T-helper 17 cell (primary cell): ENCODE measurements at places on chromosomes 2 and 18.

DNA sequence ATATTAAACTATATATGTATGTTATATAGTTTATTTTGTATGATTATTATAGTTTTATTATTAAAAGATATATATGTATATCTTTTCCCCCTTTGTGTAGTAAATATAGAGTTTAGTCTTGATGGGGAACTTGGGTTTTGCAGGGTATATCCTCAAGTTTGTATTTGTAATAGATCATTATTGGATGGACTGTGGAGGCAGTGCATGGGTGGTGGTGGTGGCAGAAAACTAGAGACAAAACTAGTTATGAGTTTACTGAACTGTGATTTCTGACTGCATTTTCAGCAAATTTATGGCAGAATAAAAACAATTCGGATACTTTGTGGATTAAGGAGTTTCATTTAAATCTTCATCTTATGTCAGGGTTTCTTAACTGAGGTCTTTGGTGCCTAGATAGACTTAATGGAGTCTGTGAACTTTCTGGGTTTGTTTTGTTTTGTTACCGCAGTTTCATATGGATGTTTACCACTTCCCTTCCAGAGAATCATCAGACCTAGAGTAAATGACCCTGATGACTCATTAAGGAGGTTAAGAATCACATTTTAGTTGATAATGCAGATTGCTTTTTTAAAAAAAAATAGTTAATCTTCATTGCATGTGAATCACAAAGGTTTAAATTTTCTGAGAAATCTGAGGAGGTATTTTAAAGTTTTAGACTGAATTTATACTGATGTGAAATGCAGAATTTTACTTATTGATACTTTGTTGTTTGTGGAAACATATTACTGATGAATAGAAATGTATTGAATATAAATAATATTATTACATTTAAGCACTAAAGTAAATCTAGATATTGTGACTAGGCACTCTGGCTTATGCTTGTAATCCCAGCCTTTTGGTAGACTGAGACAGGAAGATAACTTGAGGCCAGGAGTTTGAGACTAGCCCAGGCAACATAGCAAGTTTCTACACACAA is 14.5 kb downstream of the EPC2 start:
- peak overlapping the region; percentile 86 for H3K27ac ChIP-seq
- H3K36me3 ChIP-seq: no peaks in the 10 kb centered on the region
- peaks cover 37% of the 10 kb centered on the region for H3K4me1 ChIP-seq
- H3K27me3 ChIP-seq: no peaks in the 10 kb centered on the region
- no peak for DNase-seq

GRCh38 chr2:204986641-204987040 is 441.4 kb downstream of the PARD3B start:
- no peak for DNase-seq
- H3K27me3 ChIP-seq: no peaks in the 10 kb centered on the region
- H3K4me1 ChIP-seq: peaks cover 10% of the 10 kb centered on the region
- no peaks in the 10 kb centered on the region for H3K36me3 ChIP-seq
- no peak overlapping the region for H3K4me3 ChIP-seq

DNA sequence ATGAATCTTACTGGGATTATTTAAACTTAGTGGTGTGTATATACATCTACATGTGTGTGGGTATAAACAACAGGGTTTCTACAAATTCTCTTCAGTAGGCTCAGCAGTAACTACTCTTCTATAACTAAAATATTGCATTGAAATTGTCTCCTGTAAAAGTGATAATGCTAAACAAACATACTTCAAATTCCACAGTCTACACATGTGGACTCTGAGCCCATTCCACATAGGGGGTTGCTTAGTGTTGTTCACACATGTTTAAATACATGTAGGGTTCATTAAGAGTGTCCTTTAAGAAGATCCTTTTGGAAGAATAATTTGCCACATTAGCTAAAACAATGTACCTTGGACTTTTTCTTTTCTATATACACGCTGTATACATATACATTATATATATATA is 152.8 kb upstream of the VRK2 start:
- H3K4me1 ChIP-seq: peaks cover 2% of the 10 kb centered on the region
- DNase-seq: no peak
- H3K4me3 ChIP-seq: no peak overlapping the region

GRCh38 chr18:48875942-48876511 is 74.7 kb downstream of the SMAD7 start:
- no peaks in the 10 kb centered on the region for H3K36me3 ChIP-seq
- DNase-seq: no peak
- H3K4me3 ChIP-seq: no peak overlapping the region
- H3K27ac ChIP-seq: no peak overlapping the region
- H3K27me3 ChIP-seq: peaks cover 5% of the 10 kb centered on the region

- no peak overlapping the region for H3K4me3 ChIP-seq
- DNase-seq: no peak
- H3K27me3 ChIP-seq: no peaks in the 10 kb centered on the region
- peak overlapping the region; percentile 11 for H3K27ac ChIP-seq
- peaks cover 13% of the 10 kb centered on the region for H3K4me1 ChIP-seq
- H3K36me3 ChIP-seq: peaks cover 4% of the 10 kb centered on the region
Measured at GRCh38 chr2:231161252-231161839, 36.5 kb upstream of the HTR2B start.

GRCh38 chr18:59820663-59821062 is 79.1 kb upstream of the PMAIP1 start:
- H3K4me1 ChIP-seq: no peaks in the 10 kb centered on the region
- H3K4me3 ChIP-seq: no peak overlapping the region
- H3K36me3 ChIP-seq: no peaks in the 10 kb centered on the region
- no peak overlapping the region for H3K27ac ChIP-seq
- DNase-seq: no peak
- H3K27me3 ChIP-seq: peaks cover 23% of the 10 kb centered on the region

GRCh38 chr2:172496160-172496608 is 59.7 kb upstream of the PDK1 start:
- peaks cover 29% of the 10 kb centered on the region for H3K4me1 ChIP-seq
- peak overlapping the region; percentile 91 for H3K27ac ChIP-seq
- H3K27me3 ChIP-seq: no peaks in the 10 kb centered on the region
- peaks cover 2% of the 10 kb centered on the region for H3K36me3 ChIP-seq
- DNase-seq: no peak
- H3K4me3 ChIP-seq: peak overlapping the region; percentile 67

- H3K4me3 ChIP-seq: no peak overlapping the region
- peaks cover 6% of the 10 kb centered on the region for H3K27me3 ChIP-seq
Measured at GRCh38 chr2:84417453-84418145, 41.5 kb downstream of the SUCLG1 start.

DNA sequence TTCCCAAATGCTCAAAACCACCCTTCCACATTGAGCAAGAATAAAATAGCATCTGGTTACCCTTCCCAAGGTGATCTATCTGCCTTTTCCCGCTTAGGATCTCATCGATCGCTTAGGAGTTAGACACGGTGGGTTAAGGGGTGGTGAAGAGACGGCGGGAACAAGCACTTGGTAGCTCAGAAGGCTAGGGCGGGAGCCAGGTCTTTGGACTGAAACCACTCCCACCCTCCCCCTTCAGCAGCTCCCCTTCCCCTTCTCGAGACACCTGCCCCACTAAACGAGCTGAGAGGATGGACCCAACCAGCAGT is 513 bp downstream of the THOC1 start:
- H3K27ac ChIP-seq: peak overlapping the region; percentile 100
- H3K36me3 ChIP-seq: peaks cover 9% of the 10 kb centered on the region
- no peak for DNase-seq
- H3K4me3 ChIP-seq: peak overlapping the region; percentile 99
- no peaks in the 10 kb centered on the region for H3K27me3 ChIP-seq

GRCh38 chr2:43184339-43184895 is 42.0 kb downstream of the ZFP36L2 start:
- H3K27me3 ChIP-seq: no peaks in the 10 kb centered on the region
- H3K27ac ChIP-seq: peak overlapping the region; percentile 93
- no peak for DNase-seq
- H3K36me3 ChIP-seq: peaks cover 3% of the 10 kb centered on the region
- H3K4me3 ChIP-seq: peak overlapping the region; percentile 77

GRCh38 chr2:69983392-69983966 is 22.0 kb upstream of the ASPRV1 start:
- H3K27ac ChIP-seq: peak overlapping the region; percentile 37
- H3K4me3 ChIP-seq: no peak overlapping the region
- DNase-seq: no peak
- H3K27me3 ChIP-seq: no peaks in the 10 kb centered on the region

DNA sequence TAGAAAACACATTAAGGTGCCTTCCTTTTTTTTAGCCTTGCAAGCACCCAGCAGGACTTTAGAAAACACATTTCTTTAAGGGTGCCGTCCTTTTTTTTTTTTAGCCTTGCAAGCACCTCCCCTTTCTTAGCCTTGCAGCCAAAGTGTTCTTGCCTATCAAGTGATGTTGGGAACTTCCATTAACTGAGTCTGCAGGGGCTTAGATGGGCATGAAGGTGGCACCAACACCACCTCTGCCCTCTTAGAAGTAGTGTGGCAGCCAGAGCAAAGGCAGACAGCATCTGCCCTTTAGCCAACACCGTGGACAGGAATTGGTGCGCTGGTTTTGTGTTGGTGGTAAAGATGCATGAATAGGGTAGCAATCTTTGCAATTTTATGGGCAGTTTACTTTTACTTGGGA is 211.6 kb upstream of the SP5 start:
- peaks cover 19% of the 10 kb centered on the region for H3K4me1 ChIP-seq
- no peak for DNase-seq
- H3K27me3 ChIP-seq: peaks cover 54% of the 10 kb centered on the region

DNA sequence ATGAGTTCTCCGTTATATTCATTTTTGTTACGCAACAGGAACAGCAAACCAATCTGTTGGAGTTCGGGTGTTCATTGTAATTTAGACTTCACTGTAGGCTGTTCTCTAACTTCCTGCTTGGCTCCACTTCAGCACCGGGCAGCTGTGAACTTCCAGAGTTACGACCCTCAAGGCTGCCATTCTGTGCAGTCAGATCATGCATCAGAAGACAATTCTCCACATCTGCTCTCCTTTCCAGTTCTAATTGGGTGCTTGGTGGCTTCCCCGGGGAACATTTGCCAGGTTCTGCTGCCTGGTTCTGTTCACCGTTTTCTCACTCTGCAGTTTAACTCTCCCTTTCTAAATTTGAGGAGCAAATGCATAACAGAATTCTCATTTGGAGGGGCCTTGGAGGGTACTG is 237.7 kb downstream of the NYAP2 start:
- no peak overlapping the region for H3K27ac ChIP-seq
- no peaks in the 10 kb centered on the region for H3K36me3 ChIP-seq

- no peaks in the 10 kb centered on the region for H3K4me1 ChIP-seq
- H3K27ac ChIP-seq: no peak overlapping the region
- no peaks in the 10 kb centered on the region for H3K27me3 ChIP-seq
- H3K36me3 ChIP-seq: peaks cover 2% of the 10 kb centered on the region
Measured at GRCh38 chr2:224190234-224190935, 151.3 kb upstream of the SERPINE2 start.

- H3K4me1 ChIP-seq: no peaks in the 10 kb centered on the region
- no peaks in the 10 kb centered on the region for H3K36me3 ChIP-seq
- no peaks in the 10 kb centered on the region for H3K27me3 ChIP-seq
- DNase-seq: no peak
- H3K4me3 ChIP-seq: no peak overlapping the region
Measured at GRCh38 chr18:11392292-11392691, 217.1 kb upstream of the SLC35G4 start.

- DNase-seq: no peak
- no peak overlapping the region for H3K27ac ChIP-seq
- no peak overlapping the region for H3K4me3 ChIP-seq
- H3K36me3 ChIP-seq: no peaks in the 10 kb centered on the region
- H3K27me3 ChIP-seq: no peaks in the 10 kb centered on the region
- H3K4me1 ChIP-seq: no peaks in the 10 kb centered on the region
Measured at GRCh38 chr2:228841877-228842276, 429.2 kb downstream of the PID1 start.

DNA sequence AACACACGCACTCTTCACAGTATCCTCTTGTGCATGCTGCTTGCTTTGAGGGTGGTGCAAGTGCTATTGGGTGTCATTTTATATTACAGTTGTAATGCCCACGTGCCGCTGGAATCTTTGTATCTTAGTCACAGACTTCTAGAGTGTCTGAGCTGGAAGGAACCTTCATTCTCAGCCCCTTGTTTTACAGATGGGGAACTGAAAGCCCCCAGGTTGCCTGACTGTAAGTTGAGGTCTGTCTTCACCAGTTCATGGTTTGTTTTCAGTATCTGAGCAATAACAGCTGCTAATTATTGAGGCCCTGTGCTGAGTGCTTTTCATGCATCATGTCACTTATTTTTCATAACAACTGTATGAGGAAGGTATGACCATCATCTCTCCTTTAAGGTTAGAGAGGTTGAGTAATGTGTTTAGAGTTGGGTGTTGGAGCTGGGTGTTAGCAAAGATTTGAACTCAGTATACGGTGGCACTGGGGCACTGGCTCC is 77.0 kb downstream of the PRKCE start:
- no peak overlapping the region for H3K4me3 ChIP-seq
- H3K27me3 ChIP-seq: no peaks in the 10 kb centered on the region
- DNase-seq: no peak
- peaks cover 21% of the 10 kb centered on the region for H3K4me1 ChIP-seq
- H3K36me3 ChIP-seq: no peaks in the 10 kb centered on the region

DNA sequence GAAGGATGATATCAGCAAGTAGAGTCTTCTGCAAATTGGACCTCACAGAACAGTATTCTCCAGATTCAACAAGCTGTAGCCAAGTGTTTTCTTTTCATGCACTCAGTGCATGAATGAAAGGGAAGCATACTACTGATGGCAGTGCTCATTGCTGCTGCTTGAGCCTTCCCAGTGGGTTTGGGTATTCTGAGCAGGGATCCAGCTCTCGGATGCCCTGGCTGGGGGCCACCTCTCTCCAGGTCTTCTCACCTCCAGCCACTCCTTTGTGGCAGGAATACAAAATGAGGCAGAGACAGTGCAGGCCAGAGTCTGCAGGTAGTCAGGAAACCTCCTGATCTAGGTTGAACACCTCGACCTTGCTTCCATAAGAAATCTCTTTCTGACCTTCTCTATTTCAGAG is 390.4 kb upstream of the CELF4 start:
- H3K36me3 ChIP-seq: no peaks in the 10 kb centered on the region
- no peak overlapping the region for H3K27ac ChIP-seq
- DNase-seq: no peak
- H3K4me3 ChIP-seq: no peak overlapping the region
- H3K27me3 ChIP-seq: no peaks in the 10 kb centered on the region

- no peak for DNase-seq
- H3K4me1 ChIP-seq: no peaks in the 10 kb centered on the region
- peaks cover 2% of the 10 kb centered on the region for H3K36me3 ChIP-seq
- H3K27ac ChIP-seq: no peak overlapping the region
- H3K4me3 ChIP-seq: no peak overlapping the region
- H3K27me3 ChIP-seq: no peaks in the 10 kb centered on the region
Measured at GRCh38 chr18:7871560-7872456, 304.7 kb downstream of the PTPRM start.

GRCh38 chr18:64438178-64438577 is 289.3 kb upstream of the LINC00305 start:
- no peaks in the 10 kb centered on the region for H3K27me3 ChIP-seq
- no peaks in the 10 kb centered on the region for H3K36me3 ChIP-seq
- no peaks in the 10 kb centered on the region for H3K4me1 ChIP-seq
- no peak for DNase-seq

- no peaks in the 10 kb centered on the region for H3K4me1 ChIP-seq
- H3K27me3 ChIP-seq: no peaks in the 10 kb centered on the region
- H3K4me3 ChIP-seq: no peak overlapping the region
- no peak for DNase-seq
- H3K27ac ChIP-seq: no peak overlapping the region
Measured at GRCh38 chr2:228735697-228736096, 535.4 kb downstream of the PID1 start.
